ENCODE measurements at places on chromosomes 2 and 18. TPM values are rescaled to one million over a fixed set of nuclear protein-coding genes. Genes with fewer than 3 reads are reported as not detected.
A peak's percentile ranks its signal among the peaks of the same experiment; 100 is the strongest.

- H3K4me1 ChIP-seq: peaks cover 13% of the 10 kb centered on the region
- no peak overlapping the region for H3K4me3 ChIP-seq
- peak; percentile 34 for DNase-seq
- H3K27ac ChIP-seq: no peak overlapping the region
These were observed 9.9 kb downstream of the C1D start for GRCh38 chr2:68052717-68053422.

- H3K36me3 ChIP-seq: no peaks in the 10 kb centered on the region
- no peak overlapping the region for H3K4me3 ChIP-seq
- H3K27me3 ChIP-seq: no peaks in the 10 kb centered on the region
- no peak for DNase-seq
- H3K4me1 ChIP-seq: no peaks in the 10 kb centered on the region
- H3K27ac ChIP-seq: no peak overlapping the region
These were observed 14.0 kb downstream of the SCN2A start for GRCh38 chr2:165253178-165253577.

- H3K27me3 ChIP-seq: no peaks in the 10 kb centered on the region
- DNase-seq: peak; percentile 74
- no peak overlapping the region for H3K27ac ChIP-seq
- H3K4me3 ChIP-seq: peak overlapping the region; percentile 67
- no peaks in the 10 kb centered on the region for H3K36me3 ChIP-seq
These were observed 485 bp upstream of the GALNT3 start for GRCh38 chr2:165794536-165794928.

DNA sequence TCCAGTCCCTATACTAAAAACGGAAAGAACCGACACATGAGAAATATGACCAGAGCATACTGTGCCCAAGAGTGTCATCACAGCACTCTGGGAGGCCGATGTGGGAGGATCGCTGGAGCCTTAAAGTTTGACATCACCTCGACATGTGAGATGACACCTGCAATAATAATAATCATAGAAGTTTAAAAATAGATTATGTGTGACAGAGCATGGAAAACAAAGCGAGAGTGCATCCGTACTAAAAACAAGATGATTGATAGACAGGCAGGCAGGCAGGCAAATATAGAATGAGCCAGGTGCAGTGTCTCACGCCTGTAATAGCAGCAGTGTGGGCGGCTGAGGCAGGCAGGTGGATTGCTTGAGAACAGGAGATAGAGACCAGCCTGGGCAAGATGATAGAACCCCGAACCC, 114.8 kb upstream of the ANKRD30BL start:
- no peak overlapping the region for H3K27ac ChIP-seq
- no peak overlapping the region for H3K4me3 ChIP-seq
- no peaks in the 10 kb centered on the region for H3K4me1 ChIP-seq
- no peak for DNase-seq

DNA sequence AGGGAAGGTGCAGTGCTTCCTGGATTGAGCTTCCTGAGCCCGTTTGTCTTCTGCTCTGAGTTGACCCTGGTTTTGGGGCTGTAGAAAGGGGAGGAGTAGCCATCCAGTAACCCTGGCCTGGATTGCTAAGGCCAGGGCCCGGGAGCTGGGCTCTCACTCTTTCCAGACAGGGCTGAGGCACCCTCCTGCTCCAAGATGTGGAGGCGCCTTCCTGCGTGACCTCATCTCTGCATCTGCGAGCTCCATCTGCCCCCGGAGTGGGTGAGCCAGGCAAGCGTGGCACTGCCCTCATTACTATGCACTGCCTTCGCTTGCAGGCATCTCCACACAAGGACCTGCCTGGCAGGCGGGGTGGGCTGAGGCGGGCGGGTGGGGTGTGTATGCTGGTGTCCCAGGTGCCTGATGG, 58.0 kb downstream of the RAB31 start:
- no peak for DNase-seq
- no peak overlapping the region for H3K4me3 ChIP-seq
- H3K36me3 ChIP-seq: no peaks in the 10 kb centered on the region
- peaks cover 6% of the 10 kb centered on the region for H3K4me1 ChIP-seq
- H3K27ac ChIP-seq: no peak overlapping the region

- no peaks in the 10 kb centered on the region for H3K4me1 ChIP-seq
- no peak overlapping the region for H3K27ac ChIP-seq
- no peak for DNase-seq
- no peaks in the 10 kb centered on the region for H3K27me3 ChIP-seq
- no peak overlapping the region for H3K4me3 ChIP-seq
- no peaks in the 10 kb centered on the region for H3K36me3 ChIP-seq
These were observed 116.6 kb upstream of the MSH6 start for GRCh38 chr2:47666332-47666731.

DNA sequence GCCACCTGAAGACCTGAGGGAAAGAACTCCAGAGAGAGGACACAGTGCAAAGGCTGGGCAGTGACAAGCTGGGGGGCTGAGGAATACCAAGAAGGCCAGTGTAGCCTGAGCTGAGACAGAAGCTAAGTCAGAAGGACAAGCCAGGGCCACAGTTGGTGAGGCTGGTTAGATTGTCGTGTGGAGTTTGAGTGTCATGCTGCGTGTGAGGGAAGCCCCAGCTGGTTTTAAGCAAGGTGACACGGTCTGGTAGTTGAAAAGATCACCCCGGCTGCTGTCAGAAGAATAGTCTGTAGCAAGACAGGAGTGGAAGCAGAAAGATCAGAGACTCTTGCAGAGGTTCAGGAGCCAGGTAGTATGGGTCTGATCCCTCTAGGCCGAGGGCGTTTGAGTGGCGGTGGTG, 50.6 kb upstream of the RMDN2 start:
- H3K27me3 ChIP-seq: no peaks in the 10 kb centered on the region
- DNase-seq: no peak
- H3K36me3 ChIP-seq: no peaks in the 10 kb centered on the region
- peaks cover 35% of the 10 kb centered on the region for H3K4me1 ChIP-seq
- no peak overlapping the region for H3K27ac ChIP-seq

MOCOS gene
- polyA plus RNA-seq: 17.9 TPM

- peak; percentile 85 for DNase-seq
- no peaks in the 10 kb centered on the region for H3K27me3 ChIP-seq
- peak overlapping the region; percentile 58 for H3K27ac ChIP-seq
- peaks cover 10% of the 10 kb centered on the region for H3K4me1 ChIP-seq
- no peaks in the 10 kb centered on the region for H3K36me3 ChIP-seq
These were observed 40.5 kb downstream of the CROCC2 start for GRCh38 chr2:240946654-240947053.

DNA sequence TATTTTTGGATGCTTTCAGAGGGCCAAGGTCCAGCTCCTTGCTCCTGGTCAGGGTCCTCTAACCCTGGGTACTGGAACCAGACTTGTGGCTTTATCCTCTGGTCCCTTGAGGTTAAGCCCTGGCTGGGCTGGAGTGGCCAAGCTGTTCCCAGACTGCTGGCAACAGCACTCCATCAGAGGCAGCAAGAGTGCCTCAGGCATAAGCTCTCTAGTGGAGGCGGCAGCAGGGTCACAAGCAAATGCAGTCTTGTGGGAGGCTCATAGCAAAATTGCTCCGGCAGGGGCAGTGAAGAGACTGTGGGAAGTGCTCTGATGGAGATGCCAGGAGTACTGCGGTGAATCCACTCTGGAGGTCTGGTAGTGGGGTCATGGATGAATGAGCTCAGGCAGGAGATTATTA, 128.9 kb upstream of the OTOS start:
- no peak overlapping the region for H3K27ac ChIP-seq
- H3K36me3 ChIP-seq: no peaks in the 10 kb centered on the region
- no peaks in the 10 kb centered on the region for H3K4me1 ChIP-seq
- peaks cover 43% of the 10 kb centered on the region for H3K27me3 ChIP-seq
- no peak overlapping the region for H3K4me3 ChIP-seq
- DNase-seq: no peak

HRH4 gene
- not detected for polyA plus RNA-seq

GALM gene
- polyA plus RNA-seq: 7.6 TPM

- no peaks in the 10 kb centered on the region for H3K36me3 ChIP-seq
- no peak for DNase-seq
- H3K27ac ChIP-seq: no peak overlapping the region
- H3K4me3 ChIP-seq: no peak overlapping the region
These were observed 1202.9 kb upstream of the CELF4 start for GRCh38 chr18:38768504-38768903.

Measured in GM23248 (cell line).